ENCODE measurements at places on chromosomes 1 and 21. TPM values are rescaled to one million over a fixed set of nuclear protein-coding genes. Genes with fewer than 3 reads are reported as not detected.

The CCSAP gene
- total RNA-seq, result 10.2 TPM

The NBPF14 gene
- 42.2 TPM for total RNA-seq

The CLCNKA gene
- total RNA-seq, result not detected

The FAM72C gene
- total RNA-seq, result 0.42 TPM

The ETNK2 gene
- total RNA-seq, result 1.5 TPM

Measured in smooth muscle cell of the umbilical artery (primary cell).